ENCODE measurements at places on chromosomes 7 and 10.

- no peak for DNase-seq
Observed at GRCh38 chr10:92502296-92502808, 71.5 kb downstream of the IDE start.

DNA sequence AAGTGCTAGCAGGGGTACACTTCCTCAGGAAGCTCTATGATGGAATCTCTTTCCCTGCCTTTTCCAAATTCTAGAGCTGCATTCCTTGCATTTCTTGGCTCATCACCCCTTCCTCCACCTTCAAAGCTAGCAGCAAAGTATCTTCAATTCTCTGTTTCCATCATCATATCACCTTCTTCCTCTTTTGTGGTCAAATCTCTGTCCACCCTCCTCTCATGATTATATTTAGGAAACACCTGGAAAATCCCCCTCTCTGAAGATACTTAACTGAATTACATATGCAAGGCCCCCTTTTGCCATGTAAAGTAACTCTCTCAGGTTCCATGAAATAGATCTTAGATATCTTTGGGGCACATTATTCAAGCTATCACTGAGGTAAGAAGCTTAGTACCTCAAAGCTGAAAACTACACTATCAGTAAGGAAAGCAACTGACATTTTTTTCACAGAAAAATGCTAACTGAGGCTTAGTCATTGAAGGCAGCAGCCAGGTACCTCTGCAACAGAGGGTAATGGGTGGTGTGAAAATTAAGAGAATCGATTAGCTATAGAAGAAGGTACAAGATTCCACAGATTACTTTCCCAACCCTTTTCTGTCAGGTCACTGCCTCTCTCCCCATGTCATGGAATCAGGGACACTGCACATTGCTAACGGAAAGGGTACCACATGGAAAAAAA is 197.3 kb downstream of the MACC1 start:
- no peak for DNase-seq

DNA sequence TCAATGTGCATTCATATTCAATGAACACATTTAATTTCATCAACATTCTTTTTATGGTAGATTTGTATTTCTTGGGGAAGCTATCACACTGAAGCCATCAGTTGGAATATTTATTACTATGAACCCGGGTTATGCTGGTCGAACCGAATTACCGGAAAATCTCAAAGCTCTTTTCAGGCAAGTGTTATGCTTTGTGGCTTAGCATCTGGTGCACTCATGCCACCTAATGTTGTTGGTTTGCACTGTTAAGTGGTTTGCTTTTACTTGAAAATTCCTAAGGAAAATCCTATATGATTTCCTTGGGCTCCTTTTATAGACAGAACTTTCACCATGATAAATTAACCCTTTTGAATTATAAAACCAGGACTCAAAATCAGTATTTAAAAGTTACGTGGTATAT is 147.9 kb downstream of the DNAH11 start:
- peak; percentile 0 for DNase-seq

DNA sequence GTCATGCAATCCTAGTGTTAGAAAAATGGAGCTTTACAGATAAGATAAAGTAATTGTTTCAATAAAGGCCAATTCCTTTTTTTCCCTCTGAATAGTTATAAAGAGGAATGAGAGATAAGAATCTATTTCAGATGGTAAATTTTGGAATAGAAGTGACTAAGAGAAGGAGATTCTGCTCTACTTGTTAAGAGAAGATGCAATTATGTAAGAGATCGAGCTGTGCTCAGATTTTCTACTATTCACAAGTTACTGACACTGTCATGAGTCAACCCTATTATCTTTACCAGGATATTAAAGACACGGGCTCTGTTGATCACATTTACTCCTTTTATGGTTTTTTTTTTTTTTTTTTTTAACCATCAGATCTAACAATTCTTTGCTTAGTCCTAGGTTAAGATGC is 511.3 kb downstream of the ARL4A start:
- no peak for DNase-seq

DNA sequence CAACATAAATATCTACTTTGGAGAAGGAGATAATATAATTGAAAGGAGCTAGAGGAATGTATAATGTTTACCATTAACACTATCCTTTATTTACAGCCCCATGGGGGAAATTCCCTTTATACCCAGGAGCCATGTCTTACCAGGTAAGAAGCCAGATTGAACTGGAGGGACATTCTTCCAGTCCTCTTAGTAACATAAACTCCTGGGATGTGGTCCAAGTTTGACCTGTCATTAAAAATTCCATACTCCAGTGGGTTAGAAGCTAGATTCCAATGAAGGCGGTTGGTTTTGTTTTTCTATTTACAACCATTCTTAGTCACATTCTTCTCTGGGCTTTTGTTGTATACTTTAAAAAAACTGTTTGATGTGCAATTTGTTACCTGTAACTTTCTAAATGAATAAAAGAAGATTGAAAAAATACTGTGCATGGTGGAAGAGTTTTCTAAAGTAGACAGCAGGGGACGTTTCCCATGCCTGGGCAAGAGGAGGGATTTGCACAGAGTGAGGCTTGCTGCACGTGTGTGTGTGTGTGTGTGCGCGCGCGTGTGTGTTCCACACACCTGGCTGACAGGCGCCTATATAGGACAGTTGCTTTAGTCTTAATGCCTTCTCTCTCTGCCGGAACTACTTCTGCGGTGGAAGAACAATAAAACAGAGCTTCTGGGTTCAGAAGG is 2.0 kb downstream of the PLCE1 start:
- DNase-seq, result peak; percentile 71

GRCh38 chr7:132226046-132226956 is 350.0 kb downstream of the PLXNA4 start:
- DNase-seq, result no peak

DNA sequence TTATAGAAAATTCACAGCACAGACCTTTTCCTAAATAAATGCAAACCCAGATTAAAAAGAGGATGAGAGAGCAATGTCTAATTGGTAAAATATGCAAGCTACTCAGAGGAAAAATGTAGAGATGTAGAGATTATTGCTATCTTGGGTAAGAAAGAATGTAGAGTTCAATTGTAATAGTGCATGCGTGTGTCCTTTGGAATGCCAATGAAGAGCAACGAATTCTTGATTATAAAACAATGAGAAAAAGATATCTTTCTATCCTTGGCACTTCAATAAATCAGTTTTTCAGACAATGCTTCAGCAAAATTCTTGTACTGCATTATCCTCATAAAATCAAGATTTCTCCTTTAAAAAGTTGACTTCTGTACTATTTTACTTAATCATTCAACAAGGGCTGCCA is 50.9 kb downstream of the SEMA3D start:
- peak; percentile 68 for DNase-seq

DNA sequence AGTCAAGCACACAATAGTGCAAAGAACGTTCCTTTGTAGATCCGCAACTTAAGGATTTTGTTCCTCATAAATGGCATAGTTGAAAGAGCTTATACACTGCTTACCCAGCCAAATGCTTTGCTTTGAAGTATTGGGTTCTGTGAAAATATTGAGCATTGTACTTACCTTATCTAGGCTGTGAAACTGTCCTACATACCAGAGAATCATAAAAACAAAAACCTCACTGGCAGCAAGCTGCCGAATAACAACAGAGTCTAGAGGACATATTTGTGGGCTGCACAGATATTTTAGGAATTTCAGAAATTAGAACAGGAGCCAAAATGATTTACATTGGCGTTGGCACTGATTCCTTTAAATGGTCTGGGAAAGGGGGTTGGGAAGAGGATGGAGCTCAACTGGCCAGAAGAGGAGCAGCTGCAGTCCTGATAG is 174.8 kb downstream of the RTKN2 start:
- peak; percentile 86 for DNase-seq

- DNase-seq, result no peak
Observed at GRCh38 chr7:27491534-27491933, 171.1 kb downstream of the HIBADH start.

DNA sequence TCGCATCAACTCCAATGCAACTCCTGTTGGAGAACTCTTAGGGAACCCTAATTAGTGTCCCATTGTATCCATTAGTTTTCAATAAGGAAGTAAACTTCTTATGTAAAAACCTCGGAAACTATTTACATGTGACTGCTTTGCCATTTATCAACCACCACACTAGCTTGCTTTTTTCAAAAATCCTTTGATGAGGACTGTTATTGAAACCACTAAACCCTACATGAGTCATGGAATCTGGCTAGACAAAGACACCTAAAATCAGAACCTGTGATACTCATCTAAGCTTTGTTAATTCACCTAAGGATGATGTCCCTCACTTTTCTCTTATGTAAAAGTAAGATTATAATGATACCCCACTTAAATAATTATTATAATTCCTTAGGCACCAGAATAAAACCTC is 414.1 kb upstream of the ETV1 start:
- DNase-seq, result peak; percentile 60

- DNase-seq, result peak; percentile 37
Observed at GRCh38 chr10:14652067-14652466, 122.6 kb downstream of the FAM107B start.

GRCh38 chr7:768881-769504 is 41.9 kb upstream of the PRKAR1B start:
- peak; percentile 38 for DNase-seq

DNA sequence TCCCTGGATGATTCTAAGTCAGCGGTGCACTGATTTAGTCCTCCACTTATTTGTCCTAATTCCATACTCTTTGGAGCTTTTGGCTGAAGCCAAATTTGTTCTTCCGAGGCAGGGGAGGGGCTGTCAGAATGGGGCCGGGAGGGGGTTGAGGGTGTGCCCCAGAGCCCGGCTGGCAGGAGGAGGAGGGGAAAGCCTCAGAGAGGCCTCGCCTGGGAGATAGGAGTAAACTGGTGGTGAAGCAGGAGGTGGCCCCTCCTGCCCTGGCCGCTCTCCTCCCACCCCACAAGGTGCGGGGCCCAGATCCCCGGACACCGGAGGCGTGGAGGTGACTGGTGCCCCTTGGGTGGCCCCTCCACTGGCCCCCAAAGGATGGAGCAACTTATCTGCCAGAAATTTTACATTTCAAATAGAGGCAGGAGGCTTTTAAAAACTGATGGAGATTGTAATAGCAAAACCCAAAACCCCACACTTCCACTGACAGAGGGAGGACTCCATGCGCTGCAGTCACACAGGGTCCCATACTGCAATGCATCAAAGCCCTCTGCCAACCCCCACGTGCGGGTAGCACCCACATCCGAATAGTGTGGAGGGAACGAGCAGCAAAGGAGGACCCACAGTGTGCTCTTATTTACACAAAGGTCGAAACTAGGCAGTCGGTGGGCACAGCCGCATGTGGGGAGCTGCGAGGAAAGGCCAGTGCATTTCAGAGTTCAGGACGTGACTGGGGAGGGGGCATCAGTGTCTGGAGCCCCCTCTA is 61.9 kb downstream of the CAMK2B start:
- no peak for DNase-seq

DNA sequence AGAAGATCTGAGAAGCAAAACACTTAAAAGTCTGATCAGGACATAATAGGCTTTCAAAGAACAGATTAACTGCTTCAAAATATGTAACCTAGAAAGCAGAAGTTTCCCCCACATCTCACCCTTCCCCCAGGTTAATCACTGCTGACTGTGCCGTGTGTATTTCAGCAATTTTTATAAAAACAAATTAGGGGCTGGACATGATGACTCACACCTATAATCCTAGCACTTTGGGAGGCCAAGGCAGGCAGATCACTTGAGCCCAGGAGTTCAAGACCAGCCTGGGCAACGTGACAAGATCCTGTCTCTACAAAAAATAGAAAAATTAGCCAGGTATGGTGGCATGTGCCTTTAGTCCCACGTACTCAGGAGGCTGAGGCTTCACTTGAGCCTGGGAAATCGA is 67.6 kb upstream of the GATA3 start:
- DNase-seq, result peak; percentile 13

DNA sequence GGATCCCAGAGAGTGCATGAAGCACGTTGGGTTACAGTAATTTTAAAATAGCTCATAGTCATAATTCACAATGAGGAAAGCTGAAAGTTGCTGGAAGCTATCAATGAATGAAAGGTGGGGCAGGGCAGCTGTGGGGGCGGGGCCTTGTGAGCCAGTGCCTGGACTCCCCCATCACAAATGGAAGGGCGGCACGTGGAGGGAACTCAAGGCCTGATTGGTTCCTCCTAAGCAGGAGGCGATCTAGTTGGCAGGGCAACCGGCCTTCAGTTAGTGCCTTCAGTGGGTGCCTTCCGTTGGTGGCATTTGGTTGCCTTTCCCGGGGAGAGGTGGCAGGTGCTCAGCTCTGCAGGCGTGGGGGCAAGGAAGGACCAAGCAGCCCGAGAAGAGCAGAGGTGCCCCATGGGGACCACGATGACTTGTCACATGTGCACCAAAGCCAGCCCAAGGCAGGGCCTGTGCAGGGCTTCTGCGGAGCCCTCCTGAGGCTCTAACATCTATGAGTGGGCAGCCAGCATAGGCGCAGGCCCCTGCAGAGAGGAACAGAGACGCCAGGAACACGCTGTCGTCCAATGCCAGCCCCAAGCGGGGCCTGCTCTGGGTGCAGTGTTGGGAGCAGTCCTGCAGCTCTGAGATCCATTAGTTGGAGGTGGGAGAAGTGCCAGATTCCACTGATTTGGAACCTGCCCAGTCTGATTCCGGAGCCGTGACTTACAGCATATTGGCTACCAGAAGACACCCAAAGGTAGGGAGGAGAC is 59.8 kb upstream of the PDSS1 start:
- DNase-seq, result no peak

GRCh38 chr10:100551738-100552137 is 16.0 kb downstream of the HIF1AN start:
- DNase-seq, result no peak

DNA sequence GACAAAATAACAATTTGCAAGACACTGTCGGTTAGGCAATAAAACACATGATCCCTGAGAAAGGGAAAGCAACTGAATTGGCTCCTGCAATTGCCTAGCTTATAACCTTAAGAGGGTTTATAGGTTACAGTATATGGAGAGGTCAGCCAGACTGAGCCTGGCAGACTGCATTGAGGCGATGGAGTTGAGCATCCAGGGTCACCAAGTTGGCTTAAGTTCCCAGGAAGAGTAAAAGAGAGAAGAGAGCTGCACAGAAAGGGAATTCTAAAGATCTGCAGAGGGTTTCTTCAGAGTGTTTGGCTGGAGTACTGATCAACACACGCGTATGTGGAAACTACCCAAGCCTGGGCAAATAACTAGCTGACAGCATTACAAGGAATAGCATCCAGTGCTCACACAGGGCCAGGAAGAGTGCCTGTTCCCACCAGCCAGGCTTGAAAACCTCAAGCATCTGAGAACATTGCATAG is 11.2 kb downstream of the ANKMY2 start:
- no peak for DNase-seq
